ENCODE measurements at places on chromosomes 1 and 21. TPM values are rescaled to one million over a fixed set of nuclear protein-coding genes. Genes with fewer than 3 reads are reported as not detected.

- DNase-seq: no peak
Observed at GRCh38 chr1:156638189-156638985, 3.5 kb upstream of the BCAN start.

GRCh38 chr1:185759061-185759460 is 24.9 kb downstream of the HMCN1 start:
- no peak for DNase-seq

DNA sequence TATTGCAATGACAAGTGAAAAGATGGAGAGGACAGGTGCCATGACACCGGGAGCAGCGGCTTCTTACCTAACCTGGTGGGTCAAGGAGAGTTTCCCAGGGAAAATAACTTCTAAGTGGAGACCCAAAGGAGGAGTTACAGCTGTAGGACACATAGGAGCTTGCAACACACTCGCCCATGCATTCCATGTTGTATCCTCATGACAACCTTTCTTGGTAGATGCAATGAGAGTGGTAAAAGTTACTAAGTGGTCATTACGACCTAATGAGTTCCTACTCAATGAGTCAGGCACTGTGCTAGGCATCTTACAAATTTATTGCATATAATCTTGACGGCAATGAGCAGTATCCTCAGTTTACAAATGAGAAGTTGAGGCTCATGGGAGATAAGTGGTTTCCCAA is 119.5 kb upstream of the HOOK1 start:
- no peak for DNase-seq

DNA sequence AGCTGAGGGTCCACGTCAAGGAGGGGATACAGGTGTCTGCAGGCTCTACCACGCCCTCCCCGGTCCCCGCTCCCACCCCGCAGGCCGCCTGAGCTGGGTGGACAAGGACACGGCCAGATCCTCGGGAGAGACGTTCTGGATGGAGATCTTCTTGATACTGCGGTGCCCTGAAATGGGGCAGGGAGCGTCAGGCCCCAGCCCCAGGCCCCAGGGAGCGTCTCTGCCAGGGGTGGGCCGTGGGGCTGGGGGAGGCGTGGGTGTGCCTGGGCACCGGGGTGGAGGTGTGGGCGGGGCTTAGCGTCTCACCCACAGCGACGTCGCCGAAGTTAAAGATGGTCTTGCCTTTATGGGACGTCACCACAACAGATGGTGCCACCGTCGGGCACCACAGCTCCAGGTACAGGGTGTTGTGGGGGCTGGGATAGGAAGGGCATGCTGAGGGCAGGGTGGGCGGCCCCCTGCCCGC is 7.3 kb upstream of the TMEM52 start:
- no peak for DNase-seq

GRCh38 chr1:225780630-225781029 is 3.0 kb downstream of the SRP9 start:
- DNase-seq: no peak

DNA sequence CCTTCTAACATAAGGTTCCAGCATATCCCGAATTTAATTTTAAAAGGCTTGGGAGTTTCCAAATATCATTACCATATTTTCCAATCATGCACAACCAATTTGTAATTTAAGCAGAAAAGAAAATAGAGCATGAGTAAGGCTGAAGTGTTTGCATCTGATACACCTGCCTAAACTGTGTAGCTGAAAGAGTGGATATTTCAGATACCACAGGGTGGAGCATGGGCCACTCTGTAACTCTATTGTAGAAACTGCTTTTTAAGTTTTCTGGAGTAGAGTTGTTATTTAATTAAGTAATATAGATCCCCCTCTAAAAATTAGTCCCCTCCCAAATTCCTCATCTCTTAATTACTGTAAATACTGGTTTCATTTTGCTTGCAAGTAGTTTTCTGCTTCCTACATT is 199.8 kb downstream of the USP25 start:
- DNase-seq: no peak

DNA sequence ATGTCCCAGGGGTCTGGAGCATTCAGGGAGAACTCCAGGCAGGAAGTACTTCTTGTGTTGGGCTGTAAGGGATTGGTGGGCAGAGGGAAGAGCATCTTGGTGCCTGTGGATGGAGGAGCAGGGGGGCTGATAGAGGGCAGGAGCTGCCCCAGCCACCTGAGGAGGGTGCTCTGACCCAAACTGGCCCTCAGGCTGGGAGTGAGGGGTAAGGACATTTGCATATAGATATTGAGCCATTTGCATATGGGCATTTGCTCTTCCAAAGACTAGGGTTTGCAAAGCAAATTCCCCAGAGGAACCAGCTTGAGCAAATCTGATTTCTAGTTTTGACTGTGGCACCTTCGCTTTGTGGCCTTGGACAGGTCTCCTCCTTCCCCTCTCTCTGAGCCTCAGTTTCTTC is 18.2 kb downstream of the ZNF362 start:
- no peak for DNase-seq

GRCh38 chr1:160888926-160889325 is 3.9 kb upstream of the ITLN1 start:
- DNase-seq: no peak

GRCh38 chr1:234592240-234592639 is 17.7 kb downstream of the IRF2BP2 start:
- no peak for DNase-seq

DNA sequence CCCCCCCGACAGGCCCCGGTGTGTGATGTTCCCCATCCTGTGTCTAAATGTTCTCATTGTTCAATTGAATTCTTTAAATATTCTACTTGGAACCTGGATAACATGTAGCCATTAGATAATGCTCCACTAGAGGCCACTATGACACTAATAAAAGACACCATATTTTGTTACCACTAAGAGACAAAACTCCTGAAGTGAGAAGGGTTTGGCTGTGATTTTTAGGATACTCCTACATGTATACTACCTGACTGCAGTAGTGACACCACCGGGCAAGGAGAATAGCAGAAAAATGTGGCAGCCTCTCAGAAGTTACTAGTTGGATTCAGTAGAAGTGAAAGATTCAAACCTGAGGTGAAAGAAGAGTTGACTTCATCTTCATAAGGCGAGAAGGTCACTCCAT is 36.0 kb downstream of the F5 start:
- no peak for DNase-seq

The ICOSLG gene
- total RNA-seq: 1.5 TPM

The ILDR2 gene
- total RNA-seq: 9.8 TPM

The PPFIA4 gene
- total RNA-seq: 21.0 TPM

Measured in heart right ventricle (tissue), 16 donors.